ENCODE measurements at places on chromosomes 4 and X.

DNA sequence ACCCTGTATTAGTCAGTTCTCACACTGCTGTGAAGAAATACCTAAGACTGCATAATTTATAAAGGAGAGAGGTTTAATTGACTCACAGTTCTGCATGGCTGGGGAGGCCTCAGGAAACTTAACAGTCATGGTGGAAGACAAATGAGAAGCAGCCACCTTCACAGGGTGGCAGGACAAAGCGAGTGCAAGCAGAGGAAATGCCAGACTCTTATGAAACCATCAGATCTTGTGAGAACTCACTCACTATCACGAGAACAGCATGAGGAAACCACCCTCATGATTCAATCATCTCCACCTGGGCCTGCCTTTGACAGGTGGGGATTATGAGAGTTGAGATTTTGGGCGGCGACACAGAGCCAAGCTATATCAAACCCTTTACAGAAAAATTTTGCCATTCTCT is 722.4 kb downstream of the RAB28 start:
- no peak for DNase-seq

- no peak for DNase-seq
Measured at GRCh38 chr4:85952972-85953650, 406.7 kb downstream of the MAPK10 start.

DNA sequence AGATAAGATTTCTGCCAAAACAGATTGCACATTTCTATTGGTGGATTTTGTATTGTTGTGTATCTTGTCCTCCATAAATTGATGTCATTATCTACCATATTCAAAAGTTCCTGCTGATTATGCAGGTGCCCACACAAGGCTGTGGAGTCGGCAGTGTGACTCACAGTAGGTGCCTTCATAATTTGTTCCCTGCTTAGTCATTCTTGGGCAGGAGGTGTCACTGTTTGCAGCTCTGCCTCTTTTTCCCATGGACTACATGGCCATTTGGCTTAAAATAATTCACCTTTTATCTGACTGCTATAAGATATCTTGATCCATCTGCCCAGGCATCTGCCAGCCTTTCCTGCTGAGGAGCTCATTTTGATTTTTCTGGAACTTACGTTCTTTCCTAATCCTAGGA is 33.6 kb upstream of the ENPEP start:
- DNase-seq = no peak

DNA sequence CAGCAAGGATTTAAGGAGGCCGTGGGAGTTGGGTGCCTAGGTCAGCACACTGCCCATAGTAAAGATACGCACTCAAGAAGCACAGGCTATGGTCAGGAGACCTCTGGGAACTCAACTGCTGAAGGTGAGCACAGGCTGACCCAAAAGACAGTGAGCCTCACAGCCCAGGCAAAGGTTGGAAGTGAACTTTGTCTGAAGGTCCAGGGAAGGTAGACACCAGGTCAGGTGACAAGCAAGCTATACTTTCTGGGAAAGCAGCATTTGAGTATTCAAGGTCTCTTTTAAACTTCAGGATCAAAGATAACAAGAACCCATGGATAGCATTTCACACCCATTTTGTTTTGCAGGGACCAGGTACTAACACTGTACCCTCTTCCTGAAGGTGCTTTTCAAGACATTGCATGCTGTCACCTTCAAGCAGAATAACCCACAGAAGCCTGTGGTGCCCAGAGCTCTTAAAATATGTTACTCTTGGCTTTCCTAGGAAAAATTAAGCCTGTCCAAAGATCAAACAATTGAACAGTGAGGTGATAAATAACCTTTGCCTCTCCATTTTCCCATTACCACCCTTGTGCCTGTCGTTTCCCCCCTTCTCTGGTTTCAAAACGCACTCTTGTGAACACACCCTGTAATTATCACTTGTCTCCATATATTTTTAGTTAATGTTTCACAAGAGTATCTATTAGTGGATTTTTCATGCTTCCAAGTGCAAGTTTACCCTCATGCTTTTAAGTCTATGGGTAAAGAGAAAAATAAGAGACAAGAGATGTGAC is 3.4 kb upstream of the S100G start:
- no peak for DNase-seq

GRCh38 chr4:59612235-59612634 is 1587.9 kb upstream of the ADGRL3 start:
- DNase-seq = no peak

DNA sequence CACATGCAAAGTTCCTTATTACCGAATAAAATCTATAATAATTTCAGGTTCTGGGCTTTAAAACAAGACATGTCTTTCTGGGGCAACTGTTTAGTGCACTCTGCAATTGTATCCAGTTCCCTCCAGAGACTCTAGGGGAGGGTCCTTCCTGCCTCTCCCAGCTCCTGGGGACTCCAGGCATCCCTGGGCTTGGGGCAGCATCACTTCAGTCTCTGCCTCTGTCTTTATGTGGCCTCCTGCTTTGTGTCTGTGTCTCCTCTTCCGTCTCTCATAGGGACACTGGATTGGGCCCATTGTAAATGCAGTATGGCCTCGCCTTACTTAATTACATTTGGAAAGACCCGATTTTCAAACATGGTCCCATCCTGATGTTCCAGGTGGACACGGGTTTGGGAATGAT is 10.9 kb upstream of the ASMTL start:
- no peak for DNase-seq

DNA sequence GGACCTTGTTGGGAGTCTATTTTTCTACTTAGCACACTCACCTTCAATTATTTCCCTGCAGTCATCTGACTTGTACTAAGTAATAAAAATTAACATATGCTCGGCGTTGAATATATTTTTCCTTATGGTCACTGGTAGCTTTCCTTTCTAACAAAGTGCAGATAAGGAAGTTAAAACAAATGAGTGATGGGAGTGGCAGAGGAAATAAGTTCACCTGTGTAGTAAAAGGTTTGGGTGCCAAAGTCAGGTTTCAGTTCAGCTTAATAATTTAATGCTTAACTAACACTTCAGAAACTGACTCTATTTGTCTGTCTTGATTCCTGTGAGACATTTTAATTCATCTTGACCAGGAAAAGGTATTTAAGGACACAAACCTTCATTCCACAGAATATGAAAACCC is 184.4 kb downstream of the PCDH7 start:
- DNase-seq = no peak

GRCh38 chr4:139311909-139312308 is 9.6 kb upstream of the NDUFC1 start:
- no peak for DNase-seq

- no peak for DNase-seq
Measured at GRCh38 chr4:41611124-41611838, 73.3 kb downstream of the LIMCH1 start.

- DNase-seq = peak; percentile 25
Measured at GRCh38 chr4:77308843-77309242, 151.8 kb downstream of the CCNG2 start.

DNA sequence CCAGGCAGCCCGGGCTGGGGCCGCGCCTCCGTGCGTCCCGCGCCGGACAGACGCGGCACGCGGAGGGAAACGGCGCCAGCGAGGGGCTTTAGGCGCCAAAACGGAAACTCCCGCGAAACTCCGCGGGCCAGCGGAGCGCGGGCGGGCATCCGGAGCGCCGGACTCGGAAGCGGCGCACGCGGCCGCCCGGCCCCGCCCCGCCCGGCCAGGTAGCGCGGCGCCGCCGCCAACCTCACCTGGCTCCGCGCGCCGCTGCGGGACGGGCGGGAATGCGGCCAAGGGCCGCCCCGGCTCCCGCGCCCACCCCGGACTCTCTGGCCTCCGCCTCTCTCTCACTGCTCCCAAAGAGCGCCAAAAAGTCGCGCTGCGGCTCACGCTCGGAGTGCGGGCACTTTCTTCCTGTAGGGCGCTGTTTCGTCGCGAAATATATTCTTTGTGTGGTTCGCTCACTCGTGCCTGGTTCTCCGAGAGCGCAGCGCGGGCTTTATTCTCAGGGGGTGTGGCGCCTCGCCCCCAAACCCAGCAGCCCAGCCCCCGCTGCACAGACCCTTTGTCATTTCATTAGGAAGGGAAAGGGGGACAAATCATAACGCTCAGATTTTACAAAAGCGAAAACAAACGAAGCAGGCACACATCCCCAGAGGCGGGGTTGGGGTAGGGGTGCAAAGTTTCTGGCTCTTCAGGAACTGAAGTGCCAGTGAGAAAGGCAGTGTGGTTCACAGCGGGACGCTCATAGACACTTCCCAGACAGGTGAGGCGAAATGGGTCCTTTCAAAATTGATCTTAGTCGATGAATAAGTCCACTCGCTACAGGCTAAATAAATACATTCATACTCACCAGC is 961 bp upstream of the MBNL3 start:
- DNase-seq = no peak

- DNase-seq = no peak
Measured at GRCh38 chrX:46666831-46667230, 92.1 kb downstream of the SLC9A7 start.

GRCh38 chr4:121411151-121411744 is 30.4 kb upstream of the QRFPR start:
- no peak for DNase-seq

GRCh38 chrX:70324326-70324725 is 34.4 kb downstream of the KIF4A start:
- DNase-seq = no peak

GRCh38 chrX:154542723-154543424 is 3.8 kb downstream of the G6PD start:
- DNase-seq = no peak

GRCh38 chr4:48194971-48195370 is 60.9 kb upstream of the TXK start:
- no peak for DNase-seq

GRCh38 chrX:23731951-23732350 is 11.1 kb downstream of the ACOT9 start:
- DNase-seq = no peak

- DNase-seq = no peak
Measured at GRCh38 chrX:34487364-34487763, 169.7 kb downstream of the TMEM47 start.

DNA sequence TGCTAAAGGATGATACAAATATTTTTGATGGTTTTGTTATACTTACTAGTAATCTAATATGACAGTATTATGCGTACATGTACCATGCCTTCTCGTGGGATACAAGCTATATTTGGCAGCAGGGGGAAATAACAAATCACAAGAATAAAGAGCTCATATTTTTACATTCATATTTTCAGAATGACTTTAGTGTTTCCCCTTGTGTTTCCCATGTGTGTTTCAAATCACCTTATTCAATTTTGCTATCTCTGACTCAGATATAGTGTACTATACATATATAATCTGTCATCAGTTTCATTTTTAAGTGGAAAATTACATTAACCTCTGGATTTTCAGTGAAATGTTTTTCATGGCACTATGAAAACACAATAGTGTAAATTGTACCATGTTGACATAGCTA is 146.8 kb downstream of the RPA4 start:
- DNase-seq = no peak

DNA sequence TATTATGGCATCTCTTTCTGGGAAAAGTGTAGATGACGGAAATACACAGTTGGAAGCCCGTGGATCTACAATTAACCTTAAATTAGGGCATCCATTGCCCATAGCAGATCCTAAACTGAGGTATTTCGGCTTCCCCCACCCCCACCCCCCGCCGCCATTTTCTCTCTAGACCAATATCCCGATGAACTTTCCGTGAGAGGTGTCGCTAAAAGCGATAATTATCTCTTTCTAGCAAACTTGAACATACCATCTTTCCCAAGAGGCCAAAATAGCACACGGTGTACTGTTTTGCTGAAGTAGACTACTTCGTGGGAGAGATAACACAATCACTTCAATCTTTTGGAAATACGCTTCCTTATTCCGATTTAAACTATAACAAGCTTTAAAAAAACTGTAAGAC is 554 bp downstream of the KLHL15 start:
- no peak for DNase-seq

DNA sequence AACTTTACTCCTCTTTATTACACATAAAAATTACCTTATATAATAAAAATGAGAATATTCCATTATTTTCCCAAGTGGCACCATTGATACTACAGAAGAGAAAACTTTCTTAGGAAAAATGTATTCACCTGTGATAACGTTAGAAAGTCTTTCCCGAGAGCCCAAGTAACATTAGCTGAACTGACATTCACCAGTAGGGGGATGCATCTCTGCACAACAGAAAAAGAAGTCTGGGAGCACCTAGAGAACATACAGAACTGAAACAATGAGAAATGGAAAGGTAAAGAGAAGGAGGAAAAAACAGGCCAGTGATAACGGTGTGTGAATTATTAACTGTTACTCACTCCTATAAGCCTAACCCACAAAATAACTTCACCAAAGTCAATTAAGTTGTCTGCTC is 423.3 kb downstream of the CENPC start:
- no peak for DNase-seq

- DNase-seq = peak; percentile 0
Measured at GRCh38 chrX:21438792-21439191, 64.6 kb downstream of the CNKSR2 start.

DNA sequence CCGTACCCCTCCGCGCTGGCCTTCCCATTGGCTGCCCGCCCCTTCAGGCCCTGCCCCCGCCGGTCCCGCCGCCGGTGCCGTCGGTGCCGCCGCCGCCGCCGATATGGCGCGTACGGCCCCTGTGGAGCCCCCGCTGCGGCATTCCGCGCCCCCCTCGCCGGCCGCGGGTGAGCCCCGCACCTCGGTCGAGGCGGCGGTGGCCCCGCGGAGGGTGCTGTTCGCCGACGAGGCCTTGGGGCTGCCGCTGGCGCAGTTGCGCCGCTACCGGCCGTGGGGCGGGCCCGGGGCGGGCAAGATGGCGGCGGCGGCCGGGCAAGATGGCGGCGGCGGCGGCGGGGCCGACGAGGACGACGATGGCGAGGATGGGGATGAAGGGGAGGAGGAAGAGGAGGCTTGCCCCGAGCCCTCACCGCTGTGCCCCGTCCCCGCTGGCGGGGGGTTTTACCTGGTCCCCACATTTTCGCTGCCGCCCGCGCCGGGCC is at the start of gene PPP1R3F:
PPP1R3F (plus strand) TSS at position 27 of the 482 bp plus-strand sequence; CDS start at position 104, 77 bp downstream.
- no peak for DNase-seq

- no peak for DNase-seq
Measured at GRCh38 chr4:169663831-169664230, 43.5 kb downstream of the CLCN3 start.

DNA sequence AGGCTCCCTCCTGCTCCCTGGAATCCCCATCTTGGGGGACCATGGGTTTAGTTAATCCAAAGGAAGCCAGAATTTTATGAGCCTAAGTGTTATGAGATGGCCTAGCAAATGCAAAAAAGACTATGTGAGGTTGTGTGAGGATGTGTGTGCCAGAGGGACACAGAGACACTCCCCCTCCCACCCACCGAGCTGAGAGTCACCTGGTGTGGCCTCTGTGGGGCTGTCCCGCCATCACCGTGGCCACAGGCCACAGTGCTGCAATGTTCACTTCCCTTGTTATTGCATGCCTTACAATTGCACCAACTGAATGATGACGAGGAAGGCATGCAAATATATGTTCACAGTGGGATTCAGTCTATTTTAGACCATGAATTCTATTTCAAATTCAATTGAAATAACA is 601 bp upstream of the FGFBP2 start:
- DNase-seq = no peak

DNA sequence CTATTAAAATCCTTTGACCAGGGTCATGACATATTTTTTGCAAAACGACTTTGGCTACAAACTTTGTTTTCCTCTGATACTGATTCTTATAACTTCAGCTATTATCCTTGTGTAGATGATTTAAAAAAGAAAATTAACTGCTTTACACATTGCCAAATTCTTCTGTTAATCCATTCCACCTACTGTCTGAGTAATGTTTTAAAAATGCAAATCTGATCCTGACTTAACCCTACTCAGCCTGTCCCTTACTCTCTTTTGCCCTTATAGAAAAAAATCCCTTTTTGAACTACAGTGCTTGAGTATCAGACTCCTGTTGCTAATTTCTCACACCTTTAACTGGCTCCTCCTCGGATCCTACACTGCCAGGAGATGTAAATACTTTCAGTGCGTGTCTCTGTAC is 723.1 kb downstream of the ADGRL3 start:
- no peak for DNase-seq
